ENCODE measurements at places on chromosomes 12 and 14.

GRCh38 chr14:102333795-102334705, 14.5 kb downstream of the ZNF839 start:
- H3K27me3 ChIP-seq = no peaks in the 10 kb centered on the region
- no peak for DNase-seq
- no peaks in the 10 kb centered on the region for H3K36me3 ChIP-seq
- no peaks in the 10 kb centered on the region for H3K4me1 ChIP-seq

DNA sequence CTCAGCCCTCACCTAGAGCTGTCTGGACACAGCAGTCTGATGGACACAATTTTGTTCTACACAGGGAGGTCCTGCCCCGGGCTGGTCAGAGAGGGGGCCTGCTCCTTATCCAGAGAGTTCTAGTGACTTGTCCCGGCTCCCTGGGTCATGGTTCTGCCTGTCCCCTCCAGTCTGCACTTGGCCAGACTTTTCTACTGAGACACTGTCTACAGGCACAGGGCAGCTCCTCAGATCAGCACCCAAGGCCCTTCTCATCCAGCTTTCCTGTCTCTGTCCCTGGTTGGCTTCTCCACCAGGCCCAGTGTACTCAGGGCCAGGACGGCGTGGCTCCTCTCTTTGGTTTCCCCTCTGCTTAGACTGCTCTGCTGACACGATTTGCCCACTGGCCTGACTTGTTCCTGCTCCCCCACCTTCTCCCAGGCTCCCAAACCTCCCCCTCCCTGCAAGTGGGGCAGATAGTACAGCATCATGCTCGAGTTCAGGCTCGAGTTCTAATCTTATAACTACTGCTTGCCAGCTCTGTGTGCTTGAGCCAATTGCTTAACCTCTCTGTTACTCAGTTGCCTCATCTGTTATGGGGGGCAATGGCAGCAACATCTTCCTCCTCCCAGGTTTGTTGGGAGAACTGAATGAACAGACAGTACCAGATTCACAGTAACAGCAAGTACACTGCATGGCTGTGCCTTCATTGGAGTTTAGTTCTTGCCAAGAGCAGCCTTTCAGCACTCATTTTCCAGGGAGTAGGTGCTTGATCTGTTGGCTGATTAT, 22.0 kb upstream of the COL2A1 start:
- H3K4me3 ChIP-seq = no peak overlapping the region
- DNase-seq = no peak
- no peaks in the 10 kb centered on the region for H3K27me3 ChIP-seq
- H3K36me3 ChIP-seq = no peaks in the 10 kb centered on the region

- no peaks in the 10 kb centered on the region for H3K4me1 ChIP-seq
- DNase-seq = no peak
- H3K4me3 ChIP-seq = no peak overlapping the region
- no peaks in the 10 kb centered on the region for H3K36me3 ChIP-seq
- no peak overlapping the region for H3K27ac ChIP-seq
These were observed 61.8 kb downstream of the TESC start for GRCh38 chr12:117037289-117038022.

DNA sequence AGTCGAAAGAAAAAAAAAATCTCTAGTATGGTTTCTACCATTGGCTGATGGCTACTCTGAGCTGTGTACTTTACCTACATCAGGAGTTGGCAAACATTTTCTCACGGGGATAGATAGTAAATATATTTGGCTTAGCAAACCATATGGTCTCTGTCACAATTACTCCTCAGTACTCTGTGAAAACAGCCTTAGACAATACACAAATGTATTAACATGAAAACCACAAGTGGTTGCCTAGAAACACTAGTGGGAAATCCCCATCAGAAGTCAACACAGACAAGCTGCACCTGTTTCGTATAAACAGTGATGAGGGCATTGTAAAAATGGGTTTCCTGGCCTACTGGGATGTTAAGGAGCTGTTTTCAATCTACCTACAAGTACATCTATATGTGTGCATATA, 84.6 kb upstream of the NAV3 start:
- H3K36me3 ChIP-seq = no peaks in the 10 kb centered on the region
- no peak for DNase-seq
- no peak overlapping the region for H3K4me3 ChIP-seq
- H3K27me3 ChIP-seq = no peaks in the 10 kb centered on the region
- H3K27ac ChIP-seq = no peak overlapping the region

DNA sequence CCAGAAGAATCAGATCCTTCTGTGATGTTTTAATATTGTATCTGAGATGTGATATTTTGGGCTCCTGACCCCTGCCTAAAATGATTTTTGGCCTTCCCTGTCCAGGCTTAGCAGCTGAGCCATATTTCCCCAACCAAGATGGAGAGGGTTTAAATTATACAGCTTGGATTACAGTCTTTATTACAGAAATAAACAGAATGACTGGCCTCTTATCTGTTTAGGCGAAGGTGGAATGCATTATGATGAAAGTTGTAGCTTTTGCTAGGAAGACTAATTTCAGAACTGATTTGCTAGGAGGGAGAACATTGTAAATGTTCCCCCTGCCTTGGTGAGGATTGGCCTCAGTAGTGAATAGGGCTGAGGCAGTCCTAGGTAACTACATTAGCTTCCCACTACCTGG, 23.3 kb downstream of the BMAL2 start:
- H3K36me3 ChIP-seq = no peaks in the 10 kb centered on the region
- no peak overlapping the region for H3K27ac ChIP-seq
- DNase-seq = no peak
- H3K27me3 ChIP-seq = no peaks in the 10 kb centered on the region
- H3K4me3 ChIP-seq = no peak overlapping the region
- no peaks in the 10 kb centered on the region for H3K4me1 ChIP-seq

DNA sequence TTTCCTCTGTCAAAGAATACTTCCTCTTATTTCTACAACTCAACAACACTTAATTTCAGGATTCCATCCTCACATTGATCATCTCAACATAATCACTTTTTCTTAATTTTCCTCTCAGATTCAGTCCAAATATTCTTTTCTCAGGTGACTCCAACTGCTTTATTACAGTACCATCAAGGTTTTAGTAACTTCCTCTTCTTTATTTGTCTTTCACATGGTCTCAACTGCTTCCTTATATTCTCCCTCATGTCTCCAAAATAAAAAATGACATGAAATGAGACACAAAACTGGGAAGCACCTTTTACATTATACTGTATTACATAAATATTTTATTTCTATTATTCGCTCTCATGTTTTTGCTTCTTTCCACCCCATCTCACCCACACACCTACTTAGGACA, 55.5 kb downstream of the PPP2R5E start:
- DNase-seq = no peak
- no peak overlapping the region for H3K4me3 ChIP-seq
- H3K27ac ChIP-seq = no peak overlapping the region
- H3K36me3 ChIP-seq = no peaks in the 10 kb centered on the region
- no peaks in the 10 kb centered on the region for H3K27me3 ChIP-seq

Measured in colonic mucosa (tissue), 4 donors.